ENCODE measurements at places on chromosomes 3 and 15.

DNA sequence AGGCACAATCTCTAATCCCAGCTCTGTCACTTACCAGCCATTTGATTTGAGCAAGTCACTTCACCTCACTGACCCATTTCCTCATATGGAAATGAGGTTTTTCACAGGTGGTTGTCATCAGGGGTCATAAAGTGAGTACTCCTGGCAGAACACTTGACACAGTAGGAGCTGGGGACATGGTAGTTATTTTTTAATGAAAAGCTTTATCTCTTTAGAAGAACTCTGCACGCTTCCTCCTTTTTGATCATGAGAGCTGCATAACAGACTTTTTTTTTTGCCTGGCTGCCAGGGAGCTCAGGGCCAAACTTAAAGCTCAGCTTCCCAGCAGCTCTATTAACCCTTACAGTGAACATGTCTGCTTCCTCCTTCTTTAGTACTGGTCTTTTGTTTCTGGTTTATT, 8.4 kb downstream of the VWA5B2 start:
- no peak for ATAC-seq

GRCh38 chr3:116059421-116060096, 385.7 kb downstream of the LSAMP start:
- no peak for ATAC-seq

- no peak for ATAC-seq
Measured at GRCh38 chr3:136343873-136344555, 93.9 kb downstream of the PCCB start.

DNA sequence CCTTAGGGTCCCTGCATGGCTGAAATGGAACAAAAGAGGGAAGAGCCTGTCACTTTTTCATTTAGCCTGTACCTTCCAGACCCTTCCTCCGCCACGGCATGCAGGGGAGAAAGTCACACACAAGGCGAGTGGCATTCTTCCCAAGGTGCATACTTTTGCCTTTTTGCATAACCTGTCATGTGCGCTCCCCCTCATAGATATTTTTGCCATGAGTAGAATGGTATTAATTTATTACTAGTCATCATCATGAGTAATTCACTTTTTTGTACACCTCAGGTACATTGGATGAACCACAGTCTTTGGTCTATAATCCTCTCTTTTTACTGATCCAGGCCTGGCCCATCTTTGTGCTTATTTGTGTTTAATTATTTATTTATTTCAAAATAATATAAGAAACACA, 8.9 kb upstream of the BUB1B start:
- ATAC-seq, result no peak

DNA sequence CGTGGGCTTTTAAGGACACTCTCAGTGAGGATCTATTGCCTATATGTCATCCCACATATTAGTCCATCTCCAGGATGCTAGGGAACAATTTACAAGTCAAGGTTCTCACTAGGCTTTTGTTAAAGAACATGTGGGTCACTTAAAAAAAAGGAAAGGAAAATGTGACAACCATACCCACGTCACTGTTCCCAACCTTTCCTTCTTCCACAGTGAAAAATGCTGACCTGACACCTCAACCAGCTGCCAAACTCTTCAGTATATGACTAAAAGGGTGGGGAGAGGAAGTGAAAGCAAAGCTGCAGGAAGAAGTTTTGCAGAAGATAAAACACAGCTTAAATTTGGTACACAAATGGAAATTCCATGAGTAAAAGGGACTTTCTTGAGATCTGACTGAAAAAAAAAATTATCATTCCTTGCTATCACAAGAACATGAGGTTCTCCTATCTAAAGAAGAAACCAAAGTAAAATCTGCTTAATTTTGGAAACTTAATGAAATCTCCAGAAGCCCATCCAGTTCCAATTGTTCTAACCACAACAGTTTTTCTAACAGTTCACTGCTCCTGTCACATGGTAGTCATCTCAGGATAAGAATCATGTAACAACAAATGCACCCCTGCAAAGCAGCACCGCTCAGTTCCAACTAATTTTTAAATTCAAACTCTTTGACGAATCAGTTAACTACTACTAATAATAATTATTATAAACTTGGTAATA, 117.0 kb upstream of the TSPAN3 start:
- ATAC-seq, result peak; percentile 45

DNA sequence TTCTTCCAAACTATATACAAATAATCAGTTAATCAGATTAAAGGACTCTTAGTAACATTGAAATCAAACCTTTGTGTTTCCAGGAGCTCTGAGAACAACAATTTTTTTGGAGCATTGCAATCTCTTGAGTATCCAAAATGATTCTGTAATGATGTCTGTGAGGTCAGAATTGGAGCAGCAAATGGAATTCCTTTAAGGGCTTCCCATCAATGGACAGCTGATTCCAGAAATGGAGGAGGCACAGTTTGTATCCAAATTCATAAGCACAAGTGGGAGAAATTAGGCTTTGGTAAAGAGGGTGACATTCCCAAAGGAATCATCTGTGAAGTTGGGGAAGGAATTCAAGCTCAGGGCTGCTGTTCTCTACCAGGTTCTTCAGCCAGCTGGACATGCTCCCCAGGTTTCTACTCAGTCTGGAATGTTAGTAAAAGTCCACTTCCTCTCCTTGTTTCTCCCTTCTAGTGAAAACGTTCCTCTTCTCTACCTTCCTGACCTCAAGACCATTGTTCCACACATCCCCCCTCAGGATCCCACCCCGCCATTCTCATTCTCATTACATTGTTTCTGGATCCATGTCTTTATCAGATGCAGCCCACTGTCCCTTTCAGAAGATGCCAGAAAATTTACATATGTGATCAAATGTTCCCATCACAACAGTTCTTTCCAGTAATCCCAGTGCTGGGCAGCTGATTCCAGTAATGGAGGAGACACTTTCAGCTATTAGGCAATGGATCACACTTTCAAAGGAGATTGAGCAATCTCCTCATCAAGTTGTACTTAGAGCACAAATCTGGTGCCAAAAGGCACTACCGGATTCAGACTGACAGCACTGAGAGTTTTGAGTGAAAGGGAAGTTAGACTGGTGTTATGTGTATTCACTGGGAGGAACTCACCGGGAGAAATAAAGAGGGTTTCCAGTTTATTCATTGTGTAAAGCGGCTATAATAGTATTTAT, 391.3 kb upstream of the TPRG1 start:
- no peak for ATAC-seq

DNA sequence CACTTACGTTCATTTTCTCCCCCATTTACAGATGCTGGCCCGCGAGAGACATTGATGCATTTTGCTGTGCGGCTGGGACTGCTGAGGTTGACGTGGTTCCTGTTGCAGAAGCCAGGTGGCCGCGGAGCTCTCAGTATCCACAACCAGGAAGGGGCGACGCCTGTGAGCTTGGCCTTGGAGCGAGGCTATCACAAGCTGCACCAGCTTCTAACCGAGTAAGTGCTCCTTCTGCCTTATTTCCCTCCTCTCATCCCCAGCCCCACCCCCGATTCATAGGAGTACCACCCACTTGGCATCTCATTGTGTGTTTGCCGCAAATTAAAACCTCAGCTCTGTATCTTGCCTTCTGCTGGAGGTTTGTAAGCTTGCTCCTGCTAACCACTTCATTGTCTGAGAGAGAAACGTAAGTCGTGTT, 163.3 kb downstream of the AKAP13 start:
- no peak for ATAC-seq

DNA sequence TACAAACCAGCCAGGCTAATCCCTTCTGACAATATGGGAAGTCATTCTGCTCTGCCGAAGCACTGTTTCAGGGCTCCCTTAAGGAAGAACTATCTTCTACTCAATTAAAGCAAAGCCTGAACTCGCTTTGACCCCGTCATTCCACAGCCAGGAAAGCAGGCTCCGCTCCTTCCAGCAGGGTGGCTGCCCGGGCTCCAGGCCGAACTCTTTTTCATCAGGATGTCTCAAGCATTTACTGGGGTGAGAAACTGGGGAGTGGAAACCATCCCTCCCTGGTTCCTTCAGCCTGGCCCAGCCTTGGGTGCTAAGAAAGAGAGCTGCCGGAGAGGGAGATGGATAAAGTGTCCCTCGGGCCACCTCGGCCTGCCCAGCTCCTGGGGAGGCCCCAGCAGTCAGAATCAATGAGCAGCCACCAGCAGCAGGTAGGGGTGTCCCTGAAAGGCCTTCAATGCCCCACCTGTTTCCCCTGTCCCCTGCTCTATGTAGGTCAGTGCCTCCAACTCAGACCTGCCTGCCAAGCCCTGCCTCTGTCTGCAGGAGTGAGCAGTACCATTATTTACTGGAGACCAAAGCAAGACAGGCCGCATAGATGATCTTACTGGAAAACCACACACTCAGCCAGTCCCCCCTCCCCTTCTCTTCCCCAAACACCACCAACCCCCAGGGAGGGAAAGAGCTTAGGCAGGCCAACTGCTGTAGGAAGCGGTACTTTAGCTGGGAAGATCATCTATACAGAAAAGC, 225.6 kb upstream of the TLE3 start:
- ATAC-seq, result no peak

DNA sequence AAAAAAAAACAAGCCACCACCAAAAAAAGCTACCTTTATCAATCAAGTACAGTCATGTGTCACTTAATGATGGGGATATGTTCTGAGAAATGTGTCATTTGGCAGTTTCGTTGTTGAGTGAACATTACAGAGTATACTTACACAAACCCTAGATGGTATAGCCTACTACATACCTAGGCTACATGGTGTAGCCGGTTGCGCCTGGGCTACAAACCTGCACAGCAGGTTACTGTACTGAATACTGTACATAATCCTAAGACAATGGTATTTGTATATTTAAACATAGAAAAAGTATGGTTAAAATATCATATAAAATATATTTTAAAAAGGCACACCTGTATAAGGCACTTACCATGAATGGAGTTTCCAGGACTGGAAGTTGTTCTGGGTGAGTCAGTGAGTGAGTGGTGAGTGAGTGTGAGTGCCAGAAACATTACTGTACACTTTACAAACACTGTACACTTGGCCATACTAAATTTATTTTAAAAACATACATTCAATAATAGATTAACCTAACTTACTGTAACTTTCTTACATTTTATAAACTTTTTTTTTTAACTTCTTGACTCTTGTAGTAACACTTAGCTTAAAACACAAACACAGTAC, 25.9 kb upstream of the JMJD7 start:
- no peak for ATAC-seq

GRCh38 chr3:88058306-88058580, 562 bp downstream of the CGGBP1 start:
- ATAC-seq, result no peak

- ATAC-seq, result peak; percentile 38
Measured at GRCh38 chr3:173395073-173395411, 2.5 kb upstream of the NLGN1 start.

DNA sequence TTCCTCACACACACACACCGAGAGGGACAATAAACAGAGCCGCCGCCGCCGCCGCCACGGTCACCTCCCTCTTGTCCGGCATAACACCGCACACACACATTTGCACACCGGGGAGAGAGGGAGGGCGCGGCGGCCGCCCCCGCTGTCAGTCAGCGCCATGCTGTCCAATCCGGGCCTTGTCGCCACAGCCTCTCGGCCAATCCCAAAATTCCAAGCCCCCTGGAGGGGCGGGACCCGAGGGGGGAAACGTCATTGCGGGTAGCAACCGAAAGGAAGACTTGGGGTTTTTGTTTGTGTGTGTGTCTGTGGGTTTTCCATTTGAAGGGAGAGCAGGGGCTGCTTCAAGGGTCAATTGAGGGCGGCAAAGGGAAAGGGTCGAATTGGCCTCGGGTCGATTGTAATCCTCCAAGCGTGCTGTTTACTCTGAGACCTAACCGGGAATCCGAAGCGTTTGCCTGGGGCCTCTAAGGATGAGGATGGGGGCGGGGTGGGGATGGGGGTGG, at the start of gene TOP2B:
TOP2B (minus strand) TSS at position 96 of the 503 bp plus-strand sequence. CDS start 610 bp downstream, outside the sequence.
- peak; percentile 96 for ATAC-seq

GRCh38 chr15:44713006-44713966, 2.0 kb downstream of the B2M start:
- no peak for ATAC-seq

GRCh38 chr3:195395208-195395816, 47.5 kb downstream of the ACAP2 start:
- ATAC-seq, result no peak

- ATAC-seq, result no peak
Measured at GRCh38 chr3:140334132-140334929, 343.5 kb upstream of the TRIM42 start.

DNA sequence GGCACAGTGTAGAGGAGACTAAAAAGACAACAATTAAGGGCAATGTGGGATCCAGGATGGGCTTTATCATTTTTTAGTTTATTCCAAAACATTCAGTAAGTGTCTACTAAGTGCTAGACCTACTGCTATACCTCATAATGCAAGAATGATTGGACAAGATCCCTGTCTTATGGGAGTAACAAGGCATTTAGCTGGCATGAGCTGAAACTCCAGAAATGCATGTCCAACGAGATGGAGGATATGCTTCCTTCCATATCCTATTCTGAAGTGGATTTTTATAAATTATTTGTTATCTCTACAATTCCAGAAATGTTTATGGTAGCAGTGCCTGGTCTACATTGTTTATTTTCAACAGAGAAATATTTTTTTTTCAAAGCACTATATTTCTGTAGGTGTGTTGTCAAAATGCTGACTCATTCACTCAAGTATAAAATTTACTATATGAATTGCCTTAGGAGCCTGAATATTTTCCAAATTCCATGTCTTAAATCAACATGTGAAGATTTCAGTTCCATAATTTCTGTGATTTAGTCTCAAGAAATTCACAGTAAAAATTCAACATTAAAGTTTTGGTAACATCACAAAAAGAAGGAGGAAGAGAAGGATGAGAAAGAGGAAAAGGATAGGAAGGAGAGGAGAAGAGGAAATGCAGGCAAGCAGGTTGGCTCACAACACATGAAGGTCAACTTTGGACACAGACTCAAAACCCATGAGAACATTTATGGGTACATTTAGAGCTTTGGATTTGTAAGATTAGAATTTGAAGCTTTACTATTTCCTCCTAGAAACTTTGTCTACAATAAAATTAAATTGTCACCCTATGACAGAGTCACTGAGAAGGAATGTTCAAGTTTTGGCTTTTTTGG, 88.6 kb downstream of the P3H2 start:
- ATAC-seq, result no peak

- peak; percentile 30 for ATAC-seq
Measured at GRCh38 chr3:157089455-157090221, 70.3 kb downstream of the CCNL1 start.

DNA sequence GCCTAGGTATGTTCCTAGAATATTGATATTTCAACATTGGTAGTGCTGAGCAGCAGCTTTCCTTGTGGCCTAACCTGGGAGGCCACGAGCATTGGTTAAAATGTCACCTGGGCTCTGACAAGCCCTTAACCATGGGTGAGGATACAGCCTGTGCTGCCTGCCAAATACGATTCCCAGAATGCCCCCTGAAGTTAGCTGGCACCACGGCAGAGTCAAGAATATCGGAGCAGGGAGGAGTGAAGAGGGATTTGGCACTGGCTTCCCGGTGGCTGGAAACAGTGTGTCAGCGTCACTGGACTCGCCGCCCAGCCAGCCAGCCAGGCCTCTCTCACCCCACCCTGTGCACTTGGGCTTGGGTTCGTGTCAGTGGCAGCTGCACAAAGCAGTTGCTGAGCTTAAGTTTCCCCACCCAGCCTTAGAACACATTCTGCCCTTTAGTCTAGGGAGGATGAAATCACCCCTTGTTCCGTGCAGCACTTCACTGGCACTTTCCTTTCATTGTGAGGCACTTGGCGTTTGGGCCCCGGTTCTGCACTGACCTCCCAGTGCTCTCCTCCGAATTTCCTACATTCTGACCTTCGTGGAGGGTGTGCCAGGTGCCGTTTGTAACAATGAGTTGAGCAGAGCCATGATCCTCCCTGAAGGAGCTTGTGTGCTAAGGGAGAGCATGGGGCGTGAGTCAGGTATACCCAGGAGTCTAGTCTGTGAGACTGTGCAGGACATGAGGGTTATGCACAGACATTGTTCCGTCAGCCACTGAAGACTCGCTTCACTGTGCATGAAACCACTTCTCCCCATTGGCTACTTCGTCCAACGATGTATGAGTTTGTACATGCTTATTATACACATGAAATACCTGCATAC, 152.8 kb upstream of the BHLHE40 start:
- ATAC-seq, result no peak
